ENCODE measurements at places on chromosomes 6 and 20. TPM values are rescaled to one million over a fixed set of nuclear protein-coding genes. Genes with fewer than 3 reads are reported as not detected.

DDO gene
- total RNA-seq: 1.5 TPM

DPPA5 gene
- total RNA-seq: not detected

- DNase-seq: peak; percentile 64
Measured at GRCh38 chr20:36808317-36809257, 35.0 kb upstream of the DSN1 start.

DNA sequence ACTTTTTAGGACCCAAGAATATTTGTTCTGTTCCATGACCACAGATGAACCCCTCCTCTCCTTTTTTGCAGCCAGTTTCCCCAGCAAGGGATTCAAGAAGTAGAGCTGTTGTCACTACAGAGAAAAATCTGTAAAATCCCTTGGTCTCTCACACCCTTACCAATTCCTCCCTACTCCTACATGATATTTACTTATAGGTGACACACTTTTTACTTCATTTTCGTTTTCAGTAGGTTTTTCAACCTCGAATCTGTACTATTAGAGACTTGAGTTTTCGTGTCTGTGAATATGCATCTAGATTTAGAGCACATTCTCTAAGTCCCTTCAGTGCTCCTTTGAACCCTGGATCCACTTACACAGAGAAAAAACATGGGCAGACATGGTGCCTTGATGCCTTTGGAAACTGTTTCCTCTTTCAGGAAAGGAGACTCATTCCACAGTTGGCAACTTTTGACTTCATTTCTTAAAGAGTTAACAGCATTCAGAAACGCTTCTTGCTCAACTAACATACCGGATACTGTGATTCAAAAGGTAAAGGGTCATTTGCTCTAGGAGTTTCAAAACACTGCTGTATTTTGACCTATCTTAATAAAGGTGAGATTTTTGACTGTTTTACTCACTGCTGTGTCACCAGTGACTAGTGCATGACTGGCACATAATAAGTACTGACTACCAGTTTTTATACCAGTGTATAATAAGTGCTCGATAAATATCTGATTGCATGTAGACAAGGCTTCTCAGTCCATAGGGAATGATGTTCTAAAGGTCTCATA, 50.6 kb downstream of the LAMA4 start:
- DNase-seq: peak; percentile 94
